ENCODE measurements at places on chromosomes 6 and 20. TPM values are rescaled to one million over a fixed set of nuclear protein-coding genes. Genes with fewer than 3 reads are reported as not detected.

The LST1 gene
- total RNA-seq: 7.5 TPM

The CPNE5 gene
- total RNA-seq: 2.0 TPM

The SOX4 gene
- 4.5 TPM for total RNA-seq

The TRIM40 gene
- not detected for total RNA-seq

The HFE gene
- 3.7 TPM for total RNA-seq

The CAP2 gene
- total RNA-seq: 66.5 TPM

The CRISP2 gene
- not detected for total RNA-seq

The PLEKHG1 gene
- 14.2 TPM for total RNA-seq

The KHDC1L gene
- total RNA-seq: not detected

The NKAIN2 gene
- total RNA-seq: 0.23 TPM

The B3GALT4 gene
- 12.2 TPM for total RNA-seq

The BMP5 gene
- total RNA-seq: 0.62 TPM

The PCSK2 gene
- 8.5 TPM for total RNA-seq

The ADGB gene
- not detected for total RNA-seq

The LCA5 gene
- 11.8 TPM for total RNA-seq

The UFL1 gene
- total RNA-seq: 33.8 TPM

The BNIP5 gene
- not detected for total RNA-seq

The PRND gene
- total RNA-seq: not detected

The SEMG2 gene
- not detected for total RNA-seq

The SAPCD1 gene
- 0.93 TPM for total RNA-seq

The EPHA7 gene
- 210 TPM for total RNA-seq

The COL20A1 gene
- not detected for total RNA-seq
